HCT116 (cell line): ENCODE measurements at places on chromosomes 2 and 18.

DNA sequence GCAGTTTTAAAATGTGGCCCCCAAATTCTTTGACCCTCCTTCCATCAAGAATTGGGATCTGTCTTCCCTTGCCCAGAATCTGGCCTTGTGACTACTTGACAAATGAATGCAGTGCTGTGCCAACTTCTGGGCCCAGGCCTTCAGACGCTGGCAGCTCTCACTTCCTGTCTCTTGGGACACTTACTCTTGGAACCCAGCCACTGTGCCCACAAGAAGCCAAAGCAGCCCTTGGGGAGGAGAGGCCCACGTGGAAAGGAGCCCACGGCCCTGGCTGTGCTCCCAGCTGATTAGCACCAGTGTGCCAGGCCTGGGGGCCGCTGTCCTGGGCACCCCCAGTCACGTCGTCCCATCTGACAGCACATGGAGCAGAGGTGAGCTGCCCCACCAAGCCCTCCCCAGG is 56.6 kb downstream of the RPL37A start:
- DNase-seq: no peak

- no peak for DNase-seq
Measured at GRCh38 chr2:26916128-26916692, 54.2 kb upstream of the MAPRE3 start.

GRCh38 chr18:31657823-31658669 is 26.3 kb downstream of the B4GALT6 start:
- no peak for DNase-seq

GRCh38 chr2:15811367-15811766 is 129.0 kb upstream of the MYCN start:
- no peak for DNase-seq

DNA sequence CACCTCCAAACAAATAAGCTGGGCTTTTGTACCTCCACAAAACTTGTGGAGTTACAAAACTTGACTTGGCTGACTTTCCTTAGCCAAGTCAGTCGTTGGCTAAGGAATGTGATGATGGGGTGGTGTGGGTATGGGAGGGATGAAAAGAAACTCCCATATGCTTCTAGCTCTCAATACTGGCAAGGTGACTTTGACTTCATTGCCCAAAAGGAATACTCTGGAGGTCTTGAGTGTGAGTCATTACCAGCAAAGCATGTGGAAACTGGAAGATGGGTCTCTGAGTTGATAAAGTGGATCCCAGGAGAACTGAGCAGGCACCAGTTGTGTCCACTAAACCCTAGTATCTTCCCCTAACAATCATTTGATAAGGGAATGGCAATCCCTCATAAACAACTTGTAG is 226.7 kb downstream of the GULP1 start:
- no peak for DNase-seq

DNA sequence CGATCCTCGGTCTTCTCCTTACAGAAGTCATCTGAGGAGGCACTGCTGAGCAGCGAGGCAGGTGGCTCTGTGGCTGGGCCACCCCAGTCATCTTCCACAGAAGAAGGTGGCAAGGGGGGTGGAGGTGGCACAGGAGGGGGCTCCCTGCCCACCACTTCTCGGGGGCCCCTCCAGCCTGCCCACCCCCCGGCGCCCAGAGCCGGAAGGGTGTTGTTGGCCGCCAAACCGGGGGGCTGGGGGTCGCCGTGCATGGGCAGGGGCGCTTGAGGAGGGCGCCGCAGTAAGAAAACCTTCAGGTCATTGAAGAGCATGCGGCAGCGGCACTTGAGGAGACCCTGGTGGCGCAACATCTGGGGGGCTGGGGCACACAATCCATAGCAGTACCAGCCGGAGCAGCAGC is 2.5 kb downstream of the MARCHF4 start:
- no peak for DNase-seq

- no peak for DNase-seq
Measured at GRCh38 chr2:240107477-240107796, 28.7 kb downstream of the COPS9 start.

- DNase-seq: no peak
Measured at GRCh38 chr2:42795841-42796301, 3.5 kb upstream of the HAAO start.

DNA sequence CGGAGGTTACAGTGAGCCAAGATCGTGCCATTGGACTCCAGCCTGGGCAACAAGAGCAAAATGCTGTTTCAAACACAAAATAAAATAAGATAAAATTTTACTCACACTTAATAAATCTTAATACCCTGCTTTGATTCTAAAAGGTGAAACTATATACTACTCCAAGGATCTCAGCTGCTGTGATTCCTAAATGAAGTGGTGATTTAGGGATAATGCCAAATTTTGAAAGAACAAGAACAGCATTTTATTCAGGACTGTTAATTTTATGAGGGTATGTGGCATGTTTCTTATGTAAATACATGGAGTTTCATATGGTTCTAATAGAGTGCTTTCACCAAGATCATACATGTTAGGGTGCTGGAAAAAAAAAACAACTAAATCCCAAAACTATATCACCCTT is 199.7 kb upstream of the PID1 start:
- DNase-seq: no peak

DNA sequence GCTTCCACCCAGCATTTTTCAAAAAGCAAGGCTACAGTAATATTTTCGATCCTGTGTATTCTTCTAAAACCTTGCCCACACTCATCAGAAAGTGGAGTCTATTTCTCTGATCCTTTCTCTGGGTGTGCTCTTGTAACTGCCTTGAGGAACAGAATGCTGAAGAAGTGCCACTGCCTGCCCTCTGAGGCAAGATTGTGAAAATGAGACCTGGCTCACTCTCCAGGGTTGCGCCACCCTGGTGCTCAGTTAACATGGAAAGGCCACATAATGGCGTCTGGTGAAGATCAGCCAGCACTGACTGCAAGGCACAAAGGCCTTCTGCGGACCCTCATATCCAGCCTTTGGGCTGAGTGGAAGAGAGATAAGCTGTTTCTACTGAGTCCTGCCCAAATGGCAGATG is 11.2 kb upstream of the SH3RF3 start:
- no peak for DNase-seq

DNA sequence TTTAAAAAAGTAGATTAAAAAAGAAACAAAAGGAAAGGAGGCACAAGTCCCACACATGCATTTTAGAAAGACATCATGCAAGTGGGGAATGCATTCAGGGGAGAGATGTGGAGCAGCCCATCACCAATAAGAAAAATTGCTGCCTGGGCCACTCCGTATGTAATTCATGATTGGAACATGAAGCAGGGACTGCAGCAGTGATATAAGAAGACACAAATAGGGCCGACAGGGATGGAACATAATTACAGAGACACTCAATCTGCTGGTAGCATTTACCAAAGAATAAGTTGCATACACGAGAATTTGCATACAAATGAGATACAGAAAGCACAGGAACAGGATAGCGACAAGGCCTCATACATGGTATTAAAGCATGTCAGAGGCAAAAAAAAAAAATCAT is 6.5 kb upstream of the AFF3 start:
- no peak for DNase-seq

GRCh38 chr2:191245869-191246531 is 796 bp downstream of the MYO1B start:
- DNase-seq: peak; percentile 19

- no peak for DNase-seq
Measured at GRCh38 chr2:161843936-161844335, 219.7 kb downstream of the SLC4A10 start.

- DNase-seq: peak; percentile 75
Measured at GRCh38 chr2:237673130-237674001, 46.0 kb downstream of the LRRFIP1 start.

GRCh38 chr2:174153757-174154680 is 94.3 kb downstream of the OLA1 start:
- no peak for DNase-seq

- DNase-seq: no peak
Measured at GRCh38 chr18:39341129-39341528, 1775.5 kb upstream of the CELF4 start.

GRCh38 chr2:38704664-38705063 is 38.8 kb downstream of the GALM start:
- DNase-seq: no peak

DNA sequence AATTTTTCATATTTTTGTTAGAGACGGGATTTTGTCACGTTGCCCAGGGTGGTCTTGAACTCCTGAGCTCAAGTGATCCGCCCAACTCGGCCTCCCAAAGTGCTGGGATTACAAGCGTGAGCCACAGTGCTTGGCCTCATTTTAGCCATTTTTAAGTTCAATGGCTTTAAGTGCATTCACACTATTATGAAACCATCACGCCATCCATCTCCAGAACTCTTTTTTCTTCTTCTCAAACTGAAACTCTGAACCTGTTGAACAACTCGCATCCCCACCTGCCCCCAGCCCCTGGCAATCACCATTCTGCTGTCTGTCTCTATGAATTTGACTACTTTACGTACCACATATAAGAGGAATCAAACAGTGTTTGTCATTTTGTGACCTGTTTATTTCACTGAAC is 31.3 kb upstream of the ASB18 start:
- no peak for DNase-seq
